ENCODE measurements at places on chromosomes 7 and 10.

DNA sequence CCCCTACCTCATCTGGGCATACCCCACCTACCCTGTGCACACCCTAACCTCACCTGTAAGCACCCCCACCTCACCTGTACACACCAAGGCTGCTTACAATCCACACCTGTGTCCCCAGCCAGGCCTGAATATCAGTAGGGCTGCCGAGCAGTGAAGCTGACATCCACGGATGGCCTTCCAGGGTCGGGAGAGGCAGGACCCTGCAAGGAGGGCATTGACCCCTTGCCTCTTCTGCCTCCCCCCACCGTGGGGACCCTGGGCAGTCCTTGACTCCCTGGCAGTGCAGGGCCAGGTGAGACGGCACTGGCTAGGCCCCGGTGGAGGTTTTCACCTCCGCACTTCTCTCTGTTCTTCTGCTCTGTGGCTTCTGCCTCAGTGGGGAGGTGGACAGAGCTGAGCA, 37.6 kb upstream of the ELFN1 start:
- no peak for DNase-seq

DNA sequence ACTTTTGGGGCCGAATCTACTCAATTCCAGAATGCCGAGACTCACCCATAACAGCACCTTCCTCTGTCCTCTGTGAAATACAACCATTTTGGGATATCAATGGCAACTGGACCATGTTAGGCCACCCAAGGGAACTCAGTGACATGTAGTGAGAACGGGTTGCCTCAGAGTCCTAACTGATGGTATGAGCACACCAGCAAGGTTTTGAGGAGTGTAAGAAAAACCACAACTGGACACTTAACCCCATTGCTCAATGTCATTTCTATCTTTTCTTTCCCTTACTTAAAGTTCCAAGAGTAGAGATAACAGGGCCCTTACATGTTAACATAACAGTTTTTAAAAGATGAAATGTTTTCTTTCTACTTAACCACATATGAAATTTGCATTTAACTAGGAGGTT, 67.1 kb downstream of the TNS3 start:
- DNase-seq: no peak

DNA sequence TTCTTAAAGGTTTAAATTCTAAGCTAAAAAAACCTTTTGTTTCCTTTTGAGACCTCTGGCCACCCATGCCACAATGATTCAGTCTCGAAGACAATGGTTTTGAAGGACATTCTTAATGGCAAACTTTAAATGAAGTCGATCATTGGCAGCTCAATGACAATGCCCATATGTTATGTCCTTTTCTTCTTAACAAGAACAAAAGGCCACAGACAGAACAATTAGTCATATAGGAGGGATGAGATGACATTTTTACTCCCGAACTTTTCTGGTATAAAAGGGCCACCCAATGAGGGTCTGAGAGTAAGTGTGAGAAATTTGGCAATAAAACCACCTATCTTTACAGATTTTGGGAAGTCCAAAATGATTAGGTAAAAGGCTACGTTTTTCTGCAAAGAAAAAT, at the start of gene NPS:
NPS (plus strand) TSS at position 301 of the 400 bp plus-strand sequence; CDS start at position 361, 60 bp downstream.
- no peak for DNase-seq

DNA sequence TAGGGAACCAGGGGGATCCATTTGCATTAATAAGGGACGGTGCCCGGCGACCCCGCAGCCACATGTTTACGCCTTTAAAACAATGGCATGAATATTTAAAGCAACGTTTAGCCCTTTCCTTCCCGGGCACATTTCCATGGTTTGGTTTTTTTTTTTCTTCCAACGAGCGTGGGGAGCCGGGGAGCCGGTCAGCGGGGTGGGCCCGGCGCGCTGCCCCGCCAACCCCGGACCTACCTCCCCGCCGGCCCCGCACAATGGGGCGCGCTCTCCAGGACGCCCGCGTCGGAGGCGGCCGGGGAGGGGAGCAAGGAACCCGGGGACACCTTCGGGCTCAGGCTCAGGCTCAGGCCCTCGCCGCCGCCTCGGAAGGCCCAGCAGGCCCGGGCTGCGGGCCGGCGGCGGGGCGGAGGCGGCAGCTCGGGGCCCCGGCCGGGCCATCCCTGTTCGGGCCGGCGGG, 1.0 kb downstream of the SEPHS1 start:
- peak; percentile 40 for DNase-seq

DNA sequence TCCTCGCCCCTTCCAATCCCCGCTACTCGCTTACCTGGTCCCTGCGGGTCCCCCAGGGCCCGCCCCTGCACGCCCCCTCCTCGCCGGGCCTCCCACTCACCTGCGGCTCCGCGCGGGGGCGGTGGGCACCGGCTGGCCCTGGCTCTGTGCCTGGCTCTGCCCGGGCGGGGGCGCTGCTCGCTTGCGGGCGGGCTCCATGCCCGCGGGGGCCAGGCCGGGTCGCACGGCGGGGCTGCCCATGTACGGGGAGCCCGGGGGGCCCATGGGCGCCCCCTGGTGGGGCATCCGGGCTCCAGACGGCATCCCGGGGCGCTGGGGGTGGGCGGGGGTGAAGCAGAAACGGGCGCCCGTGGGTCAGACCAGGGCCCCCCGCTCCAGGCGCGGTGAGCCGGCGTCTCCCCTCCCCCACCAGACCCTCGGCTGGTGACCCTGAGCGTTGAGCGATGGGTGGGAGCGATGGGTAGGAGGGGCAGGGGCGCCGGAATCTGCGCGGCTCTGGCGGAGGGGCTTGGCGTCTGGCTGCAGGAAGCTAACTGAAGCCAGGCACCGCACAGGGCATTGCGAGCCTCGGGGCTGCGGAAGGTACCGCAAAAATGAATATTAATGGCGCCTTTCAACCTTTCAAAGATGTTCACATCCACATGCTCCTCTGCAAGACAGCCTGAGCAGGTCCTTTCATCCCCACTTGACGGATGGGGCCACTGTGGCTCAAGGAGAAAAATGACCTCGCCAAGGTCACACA, 3.0 kb downstream of the SMARCD3 start:
- no peak for DNase-seq

GRCh38 chr10:114810926-114811325, 10.7 kb upstream of the FHIP2A start:
- no peak for DNase-seq

DNA sequence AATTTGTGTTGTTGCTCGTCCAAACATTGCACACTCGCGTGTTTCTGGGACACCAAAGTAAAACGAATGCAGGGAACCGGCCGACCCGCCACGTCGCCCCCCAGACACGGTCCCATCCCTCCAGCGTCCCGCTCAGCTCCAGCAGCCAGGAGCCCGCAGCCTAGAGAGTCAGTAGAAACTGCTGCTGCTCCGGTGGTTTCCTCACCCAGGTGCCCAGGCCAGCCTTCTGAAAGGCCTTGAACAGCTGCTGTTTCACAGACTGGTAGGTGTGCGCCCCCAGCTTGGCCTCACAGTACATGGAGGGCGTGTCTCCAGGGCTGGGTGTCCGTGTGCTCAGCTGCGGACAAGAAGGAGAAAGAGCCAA, 126.8 kb downstream of the WDR37 start:
- DNase-seq: no peak

Data from dermis microvascular lymphatic vessel endothelial cell (primary cell).